ENCODE measurements at places on chromosomes 2 and 18.

GRCh38 chr2:206305523-206306245 is 31.2 kb downstream of the ZDBF2 start:
- DNase-seq: no peak

GRCh38 chr2:195569255-195569654 is 87.8 kb upstream of the SLC39A10 start:
- no peak for DNase-seq

DNA sequence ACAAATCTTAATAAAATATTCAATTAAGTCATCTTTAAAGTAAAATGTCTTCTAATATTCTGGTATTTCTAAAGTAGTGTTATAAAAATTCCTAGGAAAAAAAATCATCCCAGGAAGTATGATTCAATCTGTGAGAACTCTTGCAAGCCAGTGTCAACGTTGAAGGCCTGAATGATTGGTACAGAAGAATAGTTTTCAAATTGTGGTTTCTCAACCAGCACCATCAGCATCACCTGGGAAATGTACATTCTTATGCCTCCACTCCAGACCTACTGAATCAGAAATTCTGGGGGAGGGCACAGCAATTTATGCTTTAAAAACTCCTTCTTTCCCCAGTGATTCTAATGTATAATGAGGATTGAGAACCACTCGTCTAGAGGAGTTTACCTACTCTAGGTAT is 62.3 kb upstream of the C2orf15 start:
- no peak for DNase-seq

DNA sequence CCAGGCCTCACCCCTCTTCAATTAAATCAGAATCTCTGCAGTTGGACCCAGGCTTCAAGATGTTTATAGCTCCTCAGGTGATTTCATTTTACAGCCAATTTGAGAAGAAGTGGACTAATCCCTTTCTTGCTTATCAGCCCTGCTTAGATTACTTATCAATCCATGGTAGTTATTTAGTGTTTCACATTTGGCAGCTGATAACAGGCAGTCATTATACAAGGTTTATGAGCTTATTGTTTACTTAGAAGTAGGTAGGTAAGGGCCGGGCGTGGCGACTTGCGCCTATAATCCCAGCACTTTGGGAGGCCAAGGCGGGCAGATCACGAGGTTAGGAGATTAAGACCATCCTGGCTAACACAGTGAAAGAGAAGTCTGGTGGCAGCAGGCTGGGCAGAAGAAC is 237.5 kb downstream of the CTNNA2 start:
- no peak for DNase-seq

DNA sequence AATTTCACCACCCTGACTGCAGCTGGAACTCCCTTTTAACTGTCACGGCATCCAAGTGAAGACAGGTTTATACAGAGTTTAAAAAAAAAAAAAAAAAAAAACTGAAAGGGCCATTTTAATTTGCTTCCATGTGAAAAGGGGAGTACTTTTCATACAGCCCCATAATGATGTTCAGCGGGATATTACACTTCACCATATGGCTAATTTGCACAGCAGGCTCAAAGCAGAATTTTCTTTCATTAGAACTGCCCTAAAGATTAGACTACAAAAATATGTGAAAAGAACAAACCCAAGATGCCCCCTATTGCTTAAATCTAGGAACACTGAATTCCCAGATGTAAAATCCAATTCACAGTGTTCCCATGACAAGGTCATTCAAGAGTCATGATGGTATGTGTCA is 301.8 kb downstream of the EXOC6B start:
- no peak for DNase-seq

DNA sequence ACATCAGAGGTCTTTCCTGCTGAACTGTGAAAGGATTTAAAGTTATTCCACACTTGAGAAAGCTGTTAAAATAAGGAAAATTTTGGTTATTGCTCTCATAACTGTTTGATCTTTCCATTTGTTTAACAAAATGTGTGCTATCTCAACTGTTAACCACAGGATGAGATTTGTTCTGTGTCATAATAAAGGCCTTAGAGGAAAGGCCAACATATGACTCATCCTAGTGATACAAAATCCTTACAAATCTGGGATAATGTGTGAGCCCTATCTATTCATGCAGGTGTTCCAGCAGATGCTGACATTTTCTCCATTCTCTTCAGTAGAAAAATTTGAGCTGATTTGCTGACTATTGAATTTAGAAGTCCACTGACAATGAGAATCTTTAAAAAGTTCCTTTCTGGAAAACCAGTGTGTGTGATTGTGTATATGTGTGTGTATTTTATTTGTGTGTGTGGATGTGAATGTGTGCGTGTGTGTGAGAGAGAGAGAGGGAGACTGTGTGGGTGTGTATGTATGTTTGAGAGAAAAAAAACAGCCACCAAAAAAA is 1111.9 kb upstream of the GYPC start:
- no peak for DNase-seq

GRCh38 chr2:96329874-96330273 is 4.8 kb downstream of the ITPRIPL1 start:
- no peak for DNase-seq

GRCh38 chr18:23822590-23823385 is 133.5 kb downstream of the LAMA3 start:
- DNase-seq: no peak

DNA sequence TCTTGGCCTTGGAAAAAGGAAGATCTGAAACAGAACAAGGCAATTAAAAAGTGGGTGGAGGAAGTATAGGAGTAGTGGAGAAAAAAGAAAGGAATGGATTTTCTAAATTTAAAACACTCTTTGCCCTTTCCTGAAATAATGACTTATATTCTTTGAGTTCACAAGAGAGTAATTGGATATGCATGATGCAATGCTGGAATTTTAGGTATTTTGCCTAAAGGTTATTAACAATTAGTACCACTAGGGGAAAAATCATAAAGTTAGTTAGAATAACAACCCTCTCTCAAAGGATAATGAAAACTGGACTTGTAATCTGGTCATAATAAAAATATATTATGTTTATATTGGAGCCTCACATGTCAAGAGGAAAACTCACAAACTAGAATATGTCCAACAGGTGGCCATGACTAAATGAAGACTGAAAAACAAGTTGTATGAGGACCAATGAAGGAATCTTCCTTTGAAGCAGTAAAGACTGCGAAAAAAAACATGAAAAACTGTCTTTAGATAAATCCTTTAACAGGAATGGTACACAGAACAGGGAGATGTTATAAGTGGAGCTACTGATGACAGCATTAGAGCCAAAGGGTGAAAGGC is 281.8 kb downstream of the NCKAP5 start:
- no peak for DNase-seq

GRCh38 chr2:27376151-27376865 is 4.2 kb downstream of the ZNF513 start:
- no peak for DNase-seq

DNA sequence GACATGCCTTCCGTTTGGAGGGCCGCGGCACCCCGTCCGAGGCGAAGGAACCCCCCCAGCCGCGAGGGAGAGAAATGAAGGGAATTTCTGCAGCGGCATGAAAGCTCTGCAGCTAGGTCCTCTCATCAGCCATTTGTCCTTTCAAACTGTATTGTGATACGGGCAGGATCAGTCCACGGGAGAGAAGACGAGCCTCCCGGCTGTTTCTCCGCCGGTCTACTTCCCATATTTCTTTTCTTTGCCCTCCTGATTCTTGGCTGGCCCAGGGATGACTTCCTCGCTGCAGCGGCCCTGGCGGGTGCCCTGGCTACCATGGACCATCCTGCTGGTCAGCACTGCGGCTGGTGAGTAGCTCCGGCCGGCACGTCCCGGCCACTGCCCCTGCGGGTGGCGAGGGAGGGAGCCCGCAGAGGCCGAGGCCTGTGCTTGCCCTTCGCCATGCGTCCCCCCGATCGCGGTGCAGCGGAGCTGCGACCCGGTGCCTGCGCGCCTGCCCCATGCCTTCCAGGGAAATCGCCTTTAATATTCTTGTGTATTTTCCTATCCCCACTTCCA is 1.2 kb downstream of the BMPR2 start:
- no peak for DNase-seq

DNA sequence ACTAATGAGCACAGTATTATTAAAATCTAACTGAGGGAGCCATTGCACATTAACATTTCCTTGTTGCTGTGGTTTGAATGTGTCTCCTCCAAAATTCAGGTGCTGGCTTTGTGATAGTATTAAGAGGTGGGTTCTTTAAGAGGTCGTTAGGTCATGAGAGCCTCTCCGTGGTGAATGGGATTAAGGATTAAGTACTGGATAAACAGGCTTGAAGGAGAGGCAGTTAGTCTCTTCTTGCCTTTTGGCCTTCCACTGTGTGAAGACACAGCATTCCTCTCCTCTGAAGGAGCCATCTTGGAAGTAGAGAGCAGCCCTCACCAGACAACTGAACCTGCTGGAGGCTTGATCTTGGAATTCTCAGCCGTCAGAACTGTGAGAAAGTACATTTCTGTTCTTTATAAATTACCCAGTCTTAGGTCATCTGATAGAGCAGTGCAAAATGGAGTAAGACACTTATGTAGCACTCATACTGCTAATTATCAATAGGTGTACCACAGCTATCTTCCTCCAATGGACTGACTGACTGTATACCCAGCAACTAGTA is 182.7 kb downstream of the MYO3B start:
- DNase-seq: no peak

- no peak for DNase-seq
Observed at GRCh38 chr2:128473175-128474035, 154.7 kb upstream of the HS6ST1 start.

GRCh38 chr2:66488946-66489345 is 54.0 kb downstream of the MEIS1 start:
- DNase-seq: no peak

DNA sequence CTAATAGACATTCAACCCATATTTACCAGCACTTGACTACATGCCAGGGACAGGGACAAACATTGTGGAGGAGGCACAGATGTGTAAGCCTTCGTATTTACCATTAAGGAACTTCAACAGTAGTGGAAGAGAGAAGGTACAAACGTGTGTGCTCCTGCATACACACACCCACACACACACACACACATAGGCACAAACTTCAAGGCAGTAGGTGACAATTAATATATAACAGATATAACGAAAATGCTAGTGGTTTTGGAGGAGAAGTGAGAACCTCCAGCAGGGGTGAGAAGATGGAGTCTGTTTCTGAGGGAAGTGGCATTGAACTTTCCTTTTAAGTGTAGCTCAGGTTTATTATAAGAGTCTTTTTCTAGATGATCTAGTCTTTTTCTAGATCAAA is 231.1 kb downstream of the SETBP1 start:
- no peak for DNase-seq

DNA sequence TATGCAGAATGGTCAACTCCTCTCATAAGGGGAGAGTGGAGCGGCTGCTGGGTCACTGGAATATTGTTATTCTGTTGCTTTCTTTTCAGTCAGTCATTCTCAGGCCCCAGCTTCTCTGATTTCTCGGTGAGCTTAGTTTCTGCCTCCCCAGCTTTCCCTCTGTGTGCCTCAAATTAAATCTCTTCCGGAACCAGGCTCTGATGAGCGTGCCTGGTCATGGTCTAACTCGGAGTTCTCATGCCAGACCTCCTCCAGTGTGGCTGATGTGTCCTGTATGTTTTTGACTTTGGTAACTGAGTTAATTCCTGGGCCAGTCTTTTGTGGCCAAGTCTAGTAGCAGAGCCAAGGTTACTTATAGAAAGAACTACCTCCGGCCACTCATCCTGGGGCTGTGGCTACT is 4.9 kb upstream of the STK11IP start:
- DNase-seq: no peak

DNA sequence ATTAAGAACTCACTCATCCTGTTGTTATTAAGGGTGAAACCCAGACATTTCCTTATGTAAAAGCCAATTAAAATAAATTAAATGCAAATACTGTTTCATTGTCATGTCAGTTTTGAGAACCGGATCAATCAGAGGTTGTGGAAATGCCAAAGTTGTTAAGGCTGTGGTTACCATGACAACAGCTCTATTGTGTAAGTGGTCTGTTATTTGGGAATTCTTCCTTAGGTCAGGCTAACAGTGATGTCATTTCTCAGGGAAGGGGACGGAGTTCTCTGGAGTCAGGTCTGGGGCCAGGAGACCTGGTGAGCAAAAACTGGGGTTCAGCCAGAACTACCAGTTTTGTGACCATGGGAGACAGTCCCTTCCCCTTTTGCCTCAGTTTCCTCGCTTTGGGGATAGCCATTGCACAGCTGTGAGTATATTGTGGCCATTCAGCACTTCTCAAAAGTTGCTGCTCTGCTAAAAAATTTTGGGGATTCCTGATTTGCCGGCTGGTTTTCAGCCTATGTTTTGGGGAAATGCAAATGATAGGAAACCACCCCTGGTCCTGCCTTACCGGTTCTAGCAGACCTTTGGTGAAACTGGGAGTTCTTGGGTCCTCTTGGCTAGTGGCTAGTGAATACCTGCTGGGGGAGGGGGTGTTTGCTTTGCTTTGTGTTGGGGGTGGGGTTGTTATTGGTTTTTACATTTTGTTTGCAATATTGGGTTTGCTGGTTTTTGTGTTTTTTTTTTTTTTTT is 21.6 kb downstream of the HPCAL1 start:
- no peak for DNase-seq

- DNase-seq: no peak
Observed at GRCh38 chr2:135960656-135961551, 24.5 kb downstream of the DARS1 start.

DNA sequence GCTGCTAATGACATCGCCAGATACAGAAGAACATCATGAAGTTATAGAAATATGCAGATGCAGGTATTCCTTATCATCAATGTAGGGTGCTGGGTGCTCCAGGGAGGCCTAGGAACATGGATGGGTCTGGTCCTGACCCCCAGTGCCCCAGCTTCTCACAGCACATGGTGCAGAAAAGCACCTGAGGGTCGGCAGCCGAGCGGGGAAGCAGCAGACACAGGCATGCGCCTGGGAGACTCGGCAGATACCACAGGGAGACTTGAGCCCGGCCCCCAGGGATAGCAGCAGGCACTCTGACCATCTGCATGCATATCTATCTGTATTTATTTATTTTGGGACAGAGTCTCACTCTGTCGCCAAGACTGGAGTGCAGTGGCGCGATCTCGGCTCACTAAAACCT is 43.2 kb downstream of the TMEM18 start:
- no peak for DNase-seq

- no peak for DNase-seq
Observed at GRCh38 chr2:39660612-39661236, 5.0 kb upstream of the TMEM178A start.

DNA sequence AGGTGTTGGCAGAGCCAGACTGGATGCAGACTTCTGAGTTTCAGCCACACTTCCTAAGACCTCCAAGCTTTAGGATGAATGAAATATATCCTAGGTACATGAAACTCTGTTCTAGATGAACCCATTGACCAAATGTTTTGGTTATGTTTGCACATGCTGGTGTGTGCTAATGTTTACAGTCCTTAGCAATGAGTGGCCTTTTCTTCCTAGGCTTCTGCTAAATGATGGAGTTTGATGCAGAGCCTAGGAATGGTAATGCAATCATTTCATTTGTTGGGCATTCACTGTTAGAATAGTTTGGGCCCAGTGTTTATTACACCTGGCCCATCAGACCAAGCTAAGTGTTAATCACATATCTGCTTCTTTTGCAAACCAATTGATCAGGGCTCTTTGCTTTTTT is 464.7 kb downstream of the MEIS1 start:
- no peak for DNase-seq
